ENCODE measurements at places on chromosomes 13 and 19. TPM values are rescaled to one million over a fixed set of nuclear protein-coding genes. Genes with fewer than 3 reads are reported as not detected.

C5AR1 gene
- total RNA-seq = not detected

ATP8B3 gene
- total RNA-seq = 1.4 TPM

COL5A3 gene
- 31.9 TPM for total RNA-seq

SGCG gene
- total RNA-seq = 0.70 TPM

COX7A1 gene
- 17.6 TPM for total RNA-seq

PSG1 gene
- not detected for total RNA-seq
